ENCODE measurements at places on chromosomes 12 and 14. TPM values are rescaled to one million over a fixed set of nuclear protein-coding genes. Genes with fewer than 3 reads are reported as not detected.
A peak's percentile ranks its signal among the peaks of the same experiment; 100 is the strongest.

The GTF2A1 gene
- 37.5 TPM for polyA plus RNA-seq

- no peak for DNase-seq
- H3K4me1 ChIP-seq = no peaks in the 10 kb centered on the region
- H3K36me3 ChIP-seq = no peaks in the 10 kb centered on the region
- H3K4me3 ChIP-seq = no peak overlapping the region
- H3K27me3 ChIP-seq = no peaks in the 10 kb centered on the region
These were observed 630.4 kb downstream of the DIO2 start for GRCh38 chr14:79580906-79581305.

- H3K36me3 ChIP-seq = no peaks in the 10 kb centered on the region
- no peaks in the 10 kb centered on the region for H3K4me1 ChIP-seq
- H3K4me3 ChIP-seq = no peak overlapping the region
- peak; percentile 61 for DNase-seq
- no peaks in the 10 kb centered on the region for H3K27me3 ChIP-seq
These were observed 126.1 kb downstream of the GCH1 start for GRCh38 chr14:54776361-54777001.

The CCDC177 gene
- polyA plus RNA-seq = 0.05 TPM

DNA sequence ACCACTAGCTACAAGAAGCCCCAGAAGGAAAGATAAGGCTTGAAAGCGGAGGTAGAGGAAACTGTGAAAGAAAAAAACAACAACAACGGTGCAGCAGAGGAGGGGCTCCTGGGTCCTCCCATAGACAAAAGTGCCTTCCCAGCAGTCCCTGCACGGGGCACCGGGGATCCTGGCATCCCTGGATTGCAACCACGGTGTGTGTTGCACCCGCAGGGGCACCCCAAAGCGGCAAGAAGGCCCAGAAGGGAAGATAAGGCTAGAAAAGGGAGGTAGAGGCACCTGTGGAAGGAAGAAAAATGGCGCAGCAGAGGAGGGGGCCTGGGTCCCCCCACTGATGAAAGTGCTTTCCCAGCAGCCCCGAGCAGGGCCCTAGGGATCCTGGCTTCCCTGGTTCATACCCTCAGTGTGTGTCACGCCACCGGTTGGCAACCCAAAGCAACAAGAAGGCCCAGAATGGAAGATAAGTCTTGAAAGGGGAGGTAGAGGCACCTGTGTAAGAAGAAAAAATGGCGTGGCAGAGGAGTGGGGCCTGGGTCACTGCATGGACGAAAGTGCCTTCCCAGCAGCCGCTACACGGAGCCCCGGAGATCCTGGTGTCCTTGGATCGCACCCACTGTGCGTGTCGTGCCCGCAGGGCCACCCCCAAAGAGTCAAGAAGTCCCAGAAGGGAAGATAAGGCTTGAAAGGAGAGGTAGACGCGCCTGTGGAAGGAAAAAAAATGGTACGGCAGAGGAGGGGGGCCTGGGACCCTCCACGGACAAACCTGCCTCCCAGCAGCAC is 281.0 kb downstream of the ALG10 start:
- no peaks in the 10 kb centered on the region for H3K27me3 ChIP-seq
- H3K4me3 ChIP-seq = no peak overlapping the region
- DNase-seq = no peak
- no peaks in the 10 kb centered on the region for H3K4me1 ChIP-seq
